ENCODE measurements at places on chromosomes 5 and 9.

GRCh38 chr5:171926311-171926710 lies 80.1 kb downstream of the FBXW11 start:
- no peaks in the 10 kb centered on the region for H3K27me3 ChIP-seq
- ATAC-seq = no peak
- H3K27ac ChIP-seq = no peak overlapping the region
- no peaks in the 10 kb centered on the region for H3K4me1 ChIP-seq
- no peaks in the 10 kb centered on the region for H3K36me3 ChIP-seq

DNA sequence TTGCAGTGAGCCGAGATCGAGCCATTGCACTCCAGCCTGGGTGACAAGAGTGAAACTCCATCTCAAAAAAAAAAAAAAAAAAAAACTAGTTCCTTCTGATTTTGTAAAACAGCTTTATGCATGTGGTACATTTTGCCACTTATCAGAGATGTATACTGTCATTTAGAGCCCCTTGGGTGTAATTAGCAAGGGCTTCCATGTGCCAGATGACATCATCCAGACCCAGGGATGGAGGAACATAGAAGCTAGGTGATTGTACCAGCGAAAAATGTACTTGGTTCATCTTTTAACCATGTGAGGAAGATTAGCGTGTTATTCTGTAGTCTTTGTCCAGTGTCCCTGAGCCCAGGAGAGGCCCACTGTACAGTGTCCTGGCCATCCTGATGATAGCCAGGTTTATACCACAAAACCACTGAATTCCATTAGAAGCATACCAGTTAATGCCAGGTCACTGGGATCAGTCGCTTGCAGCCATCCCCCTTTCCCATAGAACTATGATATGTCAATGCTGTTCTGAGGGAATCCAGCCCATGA lies 239.3 kb upstream of the SGCD start:
- no peak overlapping the region for H3K4me3 ChIP-seq
- H3K4me1 ChIP-seq = no peaks in the 10 kb centered on the region
- H3K27ac ChIP-seq = no peak overlapping the region
- no peak for ATAC-seq
- H3K27me3 ChIP-seq = no peaks in the 10 kb centered on the region
- no peaks in the 10 kb centered on the region for H3K36me3 ChIP-seq

DNA sequence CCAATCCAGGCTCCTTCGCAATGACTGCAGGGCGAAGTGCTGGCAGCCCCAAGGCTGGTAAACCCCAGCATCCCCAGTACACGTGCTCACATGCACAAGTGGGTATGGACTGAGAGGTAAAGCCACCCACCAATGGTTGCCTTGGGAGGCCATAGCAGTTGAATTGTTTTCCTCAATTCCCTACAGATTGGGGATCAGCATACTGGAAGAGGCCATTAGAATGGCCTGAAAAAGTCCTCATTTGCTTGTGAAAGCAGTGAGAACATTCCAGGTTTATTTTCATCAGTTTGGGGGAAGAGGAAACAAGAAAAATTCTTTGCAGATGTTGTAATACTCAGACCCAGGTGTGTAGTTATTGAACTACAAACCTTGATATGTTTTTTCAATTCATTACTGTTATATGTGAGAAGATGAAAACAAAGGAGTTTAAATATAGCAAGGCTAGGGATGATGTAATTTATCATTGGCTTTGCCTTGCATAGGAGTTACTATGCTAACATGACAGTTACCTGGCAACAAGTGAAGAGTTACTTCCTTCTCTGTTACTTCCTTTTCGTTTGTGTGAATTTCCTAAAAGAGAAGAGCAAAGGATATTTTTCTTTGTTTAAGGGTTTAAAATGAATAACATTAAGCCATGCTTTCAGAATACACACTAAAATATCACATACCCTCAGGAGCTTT lies 36.4 kb downstream of the MTMR12 start:
- peak; percentile 55 for ATAC-seq
- H3K4me3 ChIP-seq = no peak overlapping the region
- no peaks in the 10 kb centered on the region for H3K36me3 ChIP-seq
- H3K4me1 ChIP-seq = peaks cover 5% of the 10 kb centered on the region
- H3K27ac ChIP-seq = no peak overlapping the region

DNA sequence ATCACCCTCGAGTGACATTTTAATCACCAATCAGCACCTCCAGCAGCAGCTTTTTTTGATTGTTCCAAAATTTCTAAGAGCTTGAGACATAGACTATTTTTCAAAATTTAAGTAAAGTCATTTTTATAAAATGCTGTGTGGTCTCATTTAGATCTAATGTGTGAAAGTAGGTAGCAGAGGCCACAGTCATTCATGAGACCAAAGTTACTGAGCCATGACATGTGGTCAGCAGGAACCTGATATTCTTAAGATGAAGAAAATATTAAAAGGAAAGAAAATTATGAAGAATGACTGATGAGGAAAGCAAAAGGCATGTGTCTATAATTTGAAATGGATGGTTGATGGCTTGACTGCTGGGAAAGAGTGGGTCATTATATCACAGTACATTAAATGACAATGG lies 7.2 kb downstream of the FREM1 start:
- no peak overlapping the region for H3K27ac ChIP-seq
- H3K27me3 ChIP-seq = no peaks in the 10 kb centered on the region
- peaks cover 20% of the 10 kb centered on the region for H3K4me1 ChIP-seq
- no peak for ATAC-seq

DNA sequence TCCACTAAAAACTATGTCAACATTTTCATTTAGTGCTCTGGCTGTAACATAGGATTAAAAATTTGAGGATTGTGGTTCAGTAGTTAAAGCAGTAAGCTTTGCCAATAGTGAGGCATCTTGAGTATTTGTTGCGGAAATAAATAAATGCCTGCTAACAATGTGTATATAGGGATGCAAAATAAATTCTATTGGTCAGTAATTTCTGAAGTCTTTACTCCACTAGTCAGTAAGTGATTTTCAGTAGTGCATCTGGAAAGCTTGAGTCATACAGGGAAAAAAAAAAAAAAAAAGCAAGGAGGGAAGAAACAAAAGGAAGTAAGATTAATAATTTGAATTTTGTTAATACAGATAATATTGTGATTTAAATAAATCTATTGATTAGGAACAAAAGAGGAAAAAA lies 21.0 kb downstream of the NIPBL start:
- H3K27me3 ChIP-seq = no peaks in the 10 kb centered on the region
- no peaks in the 10 kb centered on the region for H3K36me3 ChIP-seq
- ATAC-seq = no peak
- H3K27ac ChIP-seq = no peak overlapping the region
- H3K4me1 ChIP-seq = peaks cover 70% of the 10 kb centered on the region
- no peak overlapping the region for H3K4me3 ChIP-seq

DNA sequence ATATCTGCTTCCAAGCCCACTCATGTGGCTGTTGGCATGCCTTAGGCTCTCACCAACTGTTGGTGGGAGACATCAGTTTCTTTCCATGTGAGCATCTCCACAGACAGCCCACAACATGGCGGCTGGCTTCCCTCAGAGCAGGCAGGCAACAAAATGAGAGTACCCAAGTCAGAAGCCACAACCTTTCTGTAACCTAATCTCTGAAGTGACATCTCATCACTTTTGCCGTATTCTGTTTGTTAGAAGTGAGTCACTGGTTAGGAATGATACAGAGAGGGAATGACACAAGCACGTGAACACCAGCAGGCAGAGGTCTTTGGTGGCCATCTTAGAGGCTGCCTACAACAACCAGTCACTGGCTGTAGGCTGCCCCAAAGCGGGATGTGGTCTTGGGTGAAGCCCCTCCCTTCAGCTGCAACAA lies 88.6 kb upstream of the RASGRF2 start:
- no peaks in the 10 kb centered on the region for H3K36me3 ChIP-seq
- H3K27ac ChIP-seq = no peak overlapping the region

DNA sequence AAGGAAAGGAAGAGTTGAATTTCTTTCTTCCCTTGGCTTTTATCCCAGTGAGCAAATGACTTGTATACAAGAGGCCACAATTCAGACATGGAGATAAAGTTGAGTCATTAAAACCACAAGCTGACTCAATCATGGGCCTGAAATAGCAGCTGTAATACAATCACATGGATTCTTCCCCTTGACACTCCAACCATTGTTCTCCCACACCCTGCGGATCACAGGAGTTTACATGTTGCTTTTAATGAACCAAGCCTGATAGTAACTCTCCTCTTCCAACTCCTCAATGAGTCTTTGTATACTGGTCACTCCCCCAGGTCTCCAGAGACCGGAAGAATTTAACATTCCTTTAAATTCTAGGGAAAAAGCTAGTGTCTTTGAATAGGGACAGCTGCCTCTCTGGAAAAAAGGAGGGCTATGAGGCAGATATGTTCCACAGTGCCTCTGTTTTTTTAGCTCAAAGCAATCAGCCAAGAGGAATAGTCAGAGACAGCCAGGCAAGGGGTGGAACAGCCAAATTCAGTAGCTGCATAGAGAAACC lies 32.4 kb downstream of the PCDHGC5 start:
- peaks cover 43% of the 10 kb centered on the region for H3K36me3 ChIP-seq
- H3K4me3 ChIP-seq = no peak overlapping the region
- H3K4me1 ChIP-seq = no peaks in the 10 kb centered on the region
- H3K27ac ChIP-seq = peak overlapping the region; percentile 73
- peak; percentile 54 for ATAC-seq

DNA sequence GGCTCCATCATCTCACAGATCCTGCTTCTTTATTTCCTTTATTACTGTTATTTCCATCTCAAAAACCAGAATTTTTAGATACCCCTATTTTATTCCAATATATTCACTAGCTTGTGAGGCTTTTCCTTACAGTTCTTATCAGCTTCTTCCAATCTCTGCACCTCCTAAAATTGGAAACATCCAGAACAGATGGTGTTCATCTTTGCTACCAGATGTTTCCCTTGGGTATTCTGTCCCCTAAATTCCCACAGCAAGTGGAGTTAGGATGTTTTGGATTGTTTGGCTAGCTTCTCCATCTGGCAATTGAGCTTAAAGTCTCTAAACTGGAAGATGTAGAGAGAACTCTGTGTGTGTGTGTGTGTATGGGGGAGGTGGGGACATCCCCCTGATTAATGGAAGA lies 580.4 kb downstream of the DTWD2 start:
- H3K27me3 ChIP-seq = no peaks in the 10 kb centered on the region
- no peak for ATAC-seq
- H3K36me3 ChIP-seq = no peaks in the 10 kb centered on the region
- H3K4me1 ChIP-seq = no peaks in the 10 kb centered on the region

DNA sequence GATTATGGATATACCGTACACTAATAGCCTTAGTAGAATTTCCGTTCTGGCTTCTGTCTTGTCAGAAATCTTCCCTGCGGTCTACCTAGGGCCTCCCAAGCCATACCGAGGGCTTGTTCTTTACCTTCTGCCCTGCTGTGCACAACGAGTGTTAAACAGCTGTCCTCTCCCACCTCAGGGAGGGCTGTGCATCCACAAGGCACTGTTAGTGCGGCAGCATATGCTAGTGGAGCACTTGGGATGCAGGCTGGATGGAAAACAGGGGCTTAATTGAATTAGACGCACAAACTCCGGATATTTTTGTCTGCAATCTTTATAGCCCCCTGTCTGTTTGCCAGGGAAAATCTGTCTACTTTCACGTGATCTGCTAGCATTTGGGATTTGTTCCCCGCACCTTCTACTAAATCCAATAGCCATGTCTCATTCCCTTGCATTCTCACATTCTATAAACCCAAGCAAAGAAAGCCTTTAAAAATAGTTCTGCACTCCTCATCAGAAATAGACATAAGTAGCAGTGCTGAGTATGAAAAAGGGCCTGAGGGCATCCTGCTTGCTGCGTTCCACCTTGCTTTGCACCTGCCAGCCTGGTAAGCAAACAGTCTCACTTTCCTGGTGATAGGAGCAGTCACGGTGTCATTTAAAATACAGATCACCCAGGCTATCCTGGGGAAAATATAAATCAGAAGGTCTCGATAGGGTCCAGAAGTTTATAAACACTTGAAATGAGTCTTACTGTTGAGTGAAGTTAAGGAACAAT lies 382.6 kb downstream of the RASEF start:
- no peak overlapping the region for H3K4me3 ChIP-seq
- H3K27me3 ChIP-seq = no peaks in the 10 kb centered on the region
- H3K27ac ChIP-seq = no peak overlapping the region
- no peak for ATAC-seq
- H3K36me3 ChIP-seq = no peaks in the 10 kb centered on the region

- no peaks in the 10 kb centered on the region for H3K27me3 ChIP-seq
- no peaks in the 10 kb centered on the region for H3K36me3 ChIP-seq
- H3K4me1 ChIP-seq = no peaks in the 10 kb centered on the region
- H3K4me3 ChIP-seq = no peak overlapping the region
- ATAC-seq = no peak
These were observed 125.2 kb downstream of the EDIL3 start for GRCh38 chr5:84259283-84260045.

GRCh38 chr5:16712178-16712577 lies 95.4 kb upstream of the RETREG1 start:
- ATAC-seq = no peak
- H3K27me3 ChIP-seq = no peaks in the 10 kb centered on the region
- H3K4me3 ChIP-seq = no peak overlapping the region
- peaks cover 24% of the 10 kb centered on the region for H3K36me3 ChIP-seq
- no peak overlapping the region for H3K27ac ChIP-seq

GRCh38 chr5:121164632-121165031 lies 687.0 kb upstream of the FTMT start:
- no peaks in the 10 kb centered on the region for H3K4me1 ChIP-seq
- H3K4me3 ChIP-seq = no peak overlapping the region
- H3K36me3 ChIP-seq = no peaks in the 10 kb centered on the region
- no peak overlapping the region for H3K27ac ChIP-seq

DNA sequence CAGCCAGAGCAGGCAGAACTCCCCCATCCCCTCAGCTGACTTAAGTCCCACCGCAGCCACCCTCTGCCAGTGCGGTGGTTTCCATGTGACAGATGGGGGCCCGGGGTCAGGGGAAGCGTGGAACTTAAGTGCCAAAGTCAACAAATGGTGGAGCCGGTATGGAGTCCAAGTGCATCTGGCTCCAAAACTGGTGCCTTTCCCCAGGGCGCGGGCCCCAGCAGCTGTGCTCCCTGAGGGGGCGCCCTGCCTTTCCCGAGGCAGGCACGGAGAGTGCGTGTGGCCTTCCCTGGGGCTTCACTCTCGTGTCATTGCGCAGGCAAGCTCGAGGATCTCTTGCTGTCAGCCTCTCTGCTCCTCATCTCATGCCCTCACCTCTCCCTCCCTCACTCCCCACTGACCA lies 33.8 kb downstream of the SLC46A2 start:
- peaks cover 24% of the 10 kb centered on the region for H3K36me3 ChIP-seq
- ATAC-seq = no peak
- no peak overlapping the region for H3K27ac ChIP-seq
- H3K4me1 ChIP-seq = no peaks in the 10 kb centered on the region
- no peaks in the 10 kb centered on the region for H3K27me3 ChIP-seq

GRCh38 chr5:96075579-96076289 lies 114.1 kb upstream of the ELL2 start:
- no peaks in the 10 kb centered on the region for H3K36me3 ChIP-seq
- no peak overlapping the region for H3K27ac ChIP-seq
- no peak for ATAC-seq
- H3K4me3 ChIP-seq = no peak overlapping the region

DNA sequence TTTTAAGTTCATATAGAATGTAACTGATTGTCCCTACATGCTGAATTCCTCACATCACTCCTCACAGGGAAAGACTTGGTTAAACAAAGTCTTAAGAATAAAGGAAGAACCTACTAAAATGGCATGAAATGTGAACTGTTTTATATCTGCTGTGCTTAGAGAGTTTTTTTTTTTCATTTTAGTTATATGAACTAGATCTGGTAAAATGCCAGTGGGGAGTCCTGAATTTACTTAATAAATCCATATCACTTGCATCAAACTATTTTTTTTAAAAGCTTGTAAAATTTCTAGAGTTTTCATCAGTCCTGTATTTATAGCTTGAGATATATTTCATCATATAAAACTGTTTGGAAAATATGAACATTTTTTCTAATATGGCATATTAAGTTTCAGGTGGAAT lies 1528.6 kb downstream of the EFNA5 start:
- H3K4me3 ChIP-seq = no peak overlapping the region
- no peaks in the 10 kb centered on the region for H3K36me3 ChIP-seq
- ATAC-seq = no peak
- no peak overlapping the region for H3K27ac ChIP-seq
- no peaks in the 10 kb centered on the region for H3K27me3 ChIP-seq
- H3K4me1 ChIP-seq = no peaks in the 10 kb centered on the region
